ENCODE measurements at places on chromosomes 3 and 15. TPM values are rescaled to one million over a fixed set of nuclear protein-coding genes. Genes with fewer than 3 reads are reported as not detected.

Gene DISP2
- total RNA-seq = 0.88 TPM

Gene ECE2
- total RNA-seq = not detected

Gene SLC27A2
- 0.96 TPM for total RNA-seq

Gene PSTPIP1
- 2.6 TPM for total RNA-seq

Gene CLDN18
- total RNA-seq = not detected

Gene ARHGEF3
- total RNA-seq = 45.4 TPM

Gene CCDC80
- total RNA-seq = 42.0 TPM

Gene TM6SF1
- 6.4 TPM for total RNA-seq

Gene SLC4A7
- 32.8 TPM for total RNA-seq

Gene DLL4
- total RNA-seq = 10.5 TPM

Gene THRB
- 39.2 TPM for total RNA-seq

Gene POTEB3
- total RNA-seq = not detected

Gene SEMA6D
- 10.5 TPM for total RNA-seq

Gene SHC4
- total RNA-seq = 1.3 TPM

Gene SCG3
- total RNA-seq = not detected

Gene CCRL2
- total RNA-seq = 3.8 TPM

Gene PRR23B
- total RNA-seq = not detected

Gene ADCY5
- 11.5 TPM for total RNA-seq

Gene ZNF80
- not detected for total RNA-seq

Gene CFAP91
- 25.2 TPM for total RNA-seq

Gene CHRNA3
- 0.48 TPM for total RNA-seq

Gene PEX5L
- 0.48 TPM for total RNA-seq

Gene LEKR1
- total RNA-seq = 2.3 TPM

Gene TRMT10C
- 25.6 TPM for total RNA-seq

Gene TRIM69
- 9.8 TPM for total RNA-seq

Gene DLEC1
- 0.98 TPM for total RNA-seq

Gene HESX1
- 0.48 TPM for total RNA-seq

Gene CAMK2N2
- not detected for total RNA-seq

Gene UBAP1L
- 3.7 TPM for total RNA-seq
